H7 (cell line): ENCODE measurements at places on chromosomes 2 and 18.
A peak's percentile ranks its signal among the peaks of the same experiment; 100 is the strongest.

GRCh38 chr2:151525821-151526373 is 116.2 kb downstream of the RIF1 start:
- no peak for DNase-seq

- no peak for DNase-seq
Observed at GRCh38 chr2:70473101-70473722, 80.4 kb downstream of the TGFA start.

GRCh38 chr2:37324786-37325624 is at the start of gene PRKD3:
Gene PRKD3 (minus strand): TSS chr2:37324833. CDS start chr2:37316524, 8,309 bp downstream.
- peak; percentile 94 for DNase-seq

DNA sequence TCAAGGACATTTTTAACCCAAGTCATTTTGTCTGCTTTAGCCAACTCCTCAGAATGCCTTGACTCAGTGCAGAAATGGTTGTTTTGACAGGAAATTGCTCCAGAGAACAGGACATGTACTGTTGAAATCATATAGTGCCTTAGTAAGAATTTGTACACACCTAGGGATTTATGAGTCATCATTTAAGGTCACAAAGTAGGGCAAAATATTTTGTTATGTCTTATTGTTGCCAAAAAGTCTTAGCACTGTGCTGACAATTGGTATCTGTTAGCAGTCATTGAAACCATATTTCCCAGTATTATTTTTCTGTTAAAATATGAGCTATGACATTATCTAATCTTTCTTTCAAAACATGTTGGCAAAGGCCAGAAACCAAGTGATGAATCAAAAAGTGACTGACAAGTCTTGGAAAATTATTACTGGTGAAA is 104.5 kb downstream of the OSBPL6 start:
- DNase-seq = no peak

- DNase-seq = no peak
Observed at GRCh38 chr18:35334821-35335220, 9.4 kb downstream of the ZNF24 start.

GRCh38 chr2:106686814-106687213 is 199.2 kb downstream of the ST6GAL2 start:
- DNase-seq = no peak

GRCh38 chr2:196213252-196213980 is 42.0 kb upstream of the STK17B start:
- no peak for DNase-seq

- DNase-seq = no peak
Observed at GRCh38 chr2:241003369-241003768, 5.0 kb downstream of the SNED1 start.

DNA sequence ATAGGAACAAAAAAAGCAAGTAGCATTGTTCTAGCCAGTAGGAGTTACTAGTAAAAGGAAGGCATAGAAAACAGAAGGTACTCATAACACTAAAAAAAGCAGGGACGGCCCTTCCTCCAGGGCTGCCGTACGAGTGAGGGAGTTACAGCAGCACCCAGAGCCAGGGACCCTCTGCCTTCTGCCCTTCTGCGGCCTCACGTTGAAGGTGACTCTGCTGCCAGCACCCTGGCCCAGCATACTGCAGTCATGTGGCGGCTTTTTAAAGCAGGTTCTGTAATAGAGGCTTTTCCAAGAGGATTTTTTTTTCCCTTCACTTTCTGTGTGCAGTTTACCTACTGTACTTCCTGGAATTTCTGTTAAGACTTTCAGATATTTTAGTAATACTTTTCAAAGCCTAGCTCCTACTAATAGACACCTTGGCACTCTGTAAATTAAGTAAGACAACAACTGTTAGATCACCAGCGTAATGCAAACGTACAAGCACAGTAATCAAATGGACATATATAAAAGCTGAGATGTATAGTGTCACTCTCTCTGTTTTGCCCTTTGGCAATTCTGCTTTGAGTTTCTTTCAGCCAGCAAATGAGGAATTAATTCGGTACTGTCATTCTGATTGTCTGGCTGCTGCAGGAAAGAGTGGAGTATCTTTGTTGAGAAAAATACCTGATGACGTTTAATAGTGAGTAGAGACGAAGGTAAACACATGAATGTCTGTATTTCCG is 161.5 kb downstream of the PTGR3 start:
- no peak for DNase-seq

- DNase-seq = peak; percentile 21
Observed at GRCh38 chr2:160581448-160581847, 87.8 kb upstream of the RBMS1 start.

- no peak for DNase-seq
Observed at GRCh38 chr2:72757177-72757775, 68.6 kb downstream of the EXOC6B start.

DNA sequence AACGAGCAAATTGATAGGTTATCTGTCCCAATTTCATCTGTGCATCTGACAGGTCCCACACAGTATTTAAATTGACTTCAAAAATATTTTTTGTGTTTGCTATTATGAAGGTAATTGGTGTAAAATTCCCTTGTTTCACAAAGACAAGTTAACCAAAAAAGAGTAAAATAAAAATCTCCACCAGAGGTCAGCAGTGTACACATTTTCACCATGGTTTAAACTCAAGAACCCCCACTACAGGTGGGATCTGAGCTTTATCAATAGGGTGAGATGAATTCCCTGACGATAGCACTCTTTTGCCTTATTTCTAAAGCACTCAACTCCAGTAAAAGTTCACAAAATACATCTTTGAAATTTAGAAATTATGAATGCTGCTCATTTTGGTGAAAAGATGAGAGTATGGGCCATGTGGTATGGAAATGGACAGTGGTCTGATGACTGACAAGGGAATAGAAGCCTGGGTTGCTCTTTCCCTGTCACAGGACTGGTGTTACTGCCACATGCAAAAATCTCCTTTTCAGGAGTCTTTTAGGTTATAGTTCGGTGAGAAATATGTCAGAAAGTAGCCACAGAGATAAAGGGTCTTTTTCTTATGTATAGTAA is 68.0 kb downstream of the SERPINB8 start:
- peak; percentile 71 for DNase-seq

DNA sequence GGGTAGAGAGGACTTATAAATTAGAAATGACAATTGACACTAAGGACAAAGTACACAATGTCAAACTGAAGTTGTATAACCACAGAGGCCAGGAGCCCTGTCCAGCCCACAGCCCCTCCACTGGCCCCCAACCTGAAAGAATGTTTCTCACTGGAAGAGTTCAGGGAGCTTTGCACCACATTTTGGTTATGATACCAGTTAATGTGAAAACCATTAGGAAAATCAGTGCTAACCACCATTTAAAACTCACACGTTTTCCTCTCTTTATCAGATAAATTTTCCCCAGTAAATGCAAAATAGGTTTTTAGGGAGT is 6.2 kb upstream of the IL1RL2 start:
- DNase-seq = no peak

DNA sequence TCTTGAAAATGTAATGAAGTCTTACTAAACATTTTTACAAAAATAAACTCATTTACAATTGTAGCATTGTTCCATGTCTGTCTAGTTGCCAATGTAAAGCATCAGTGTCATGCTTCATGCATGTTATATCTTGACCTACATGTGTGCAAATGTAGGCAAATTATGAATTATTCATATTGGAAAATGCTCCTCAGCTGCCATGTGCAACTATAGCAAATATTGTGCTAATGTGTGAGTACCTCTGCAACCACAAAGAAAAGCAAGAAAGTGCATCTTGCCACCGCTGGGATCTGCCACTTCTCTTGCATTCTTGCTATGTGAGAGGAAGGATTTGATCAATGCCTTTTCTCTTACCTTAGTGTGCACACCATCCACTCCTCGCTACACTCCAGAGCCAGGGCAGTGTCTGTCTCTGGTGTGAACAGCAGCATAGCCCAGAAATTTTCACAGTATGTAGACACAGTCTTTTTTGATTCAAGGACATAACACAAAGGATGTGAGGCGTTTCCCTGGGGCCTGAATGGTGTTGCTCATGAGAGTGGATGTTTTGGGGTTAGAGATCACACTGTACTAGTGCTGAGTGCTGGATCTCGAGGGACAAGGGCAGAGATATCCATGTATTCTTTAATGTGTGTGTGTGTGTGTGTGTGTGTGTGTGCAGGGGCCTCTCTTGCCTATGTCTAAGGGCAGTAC is 47.6 kb upstream of the HAAO start:
- no peak for DNase-seq

DNA sequence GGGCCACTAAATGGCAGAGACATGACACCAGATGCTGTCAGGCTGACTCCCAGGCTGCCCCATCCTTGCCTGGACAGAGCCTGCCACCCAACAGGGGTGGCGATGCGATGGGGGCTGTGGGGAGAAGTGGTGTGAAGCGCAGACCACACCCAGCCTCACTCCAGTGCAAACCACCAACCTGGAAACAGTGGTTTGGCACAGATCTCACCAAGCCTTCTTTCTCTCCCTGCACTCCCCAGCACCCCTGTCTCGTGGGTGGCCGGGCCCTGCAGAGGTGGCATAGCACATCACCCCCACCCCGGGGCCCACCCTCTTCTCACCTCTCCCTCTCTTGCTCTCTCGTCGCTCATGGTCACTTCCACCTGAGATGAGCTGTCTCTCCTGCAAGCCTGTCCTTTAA is 32.6 kb downstream of the CIB4 start:
- no peak for DNase-seq

- no peak for DNase-seq
Observed at GRCh38 chr2:8193146-8193545, 488.7 kb upstream of the ID2 start.

DNA sequence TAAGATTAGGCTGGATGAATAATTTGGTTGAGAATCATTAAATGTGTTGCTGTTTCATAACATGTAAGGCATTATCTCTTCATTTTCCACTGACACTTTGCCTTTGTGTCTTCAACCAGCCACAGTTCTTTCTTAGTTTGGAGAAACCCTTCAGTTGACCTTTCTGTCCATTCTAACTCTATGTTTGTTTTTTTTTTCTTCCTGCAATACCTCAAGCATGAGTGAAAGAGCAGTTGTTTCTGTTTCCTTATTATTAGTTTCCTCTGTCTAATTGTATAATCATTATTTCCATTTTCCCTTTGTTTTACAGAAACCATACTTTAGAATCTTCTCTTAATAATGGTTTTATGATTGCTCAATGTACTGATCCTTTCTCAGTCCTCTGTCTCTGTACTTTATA is 25.6 kb downstream of the HADHB start:
- no peak for DNase-seq

GRCh38 chr2:71849111-71849510 is 298.6 kb downstream of the CYP26B1 start:
- no peak for DNase-seq

DNA sequence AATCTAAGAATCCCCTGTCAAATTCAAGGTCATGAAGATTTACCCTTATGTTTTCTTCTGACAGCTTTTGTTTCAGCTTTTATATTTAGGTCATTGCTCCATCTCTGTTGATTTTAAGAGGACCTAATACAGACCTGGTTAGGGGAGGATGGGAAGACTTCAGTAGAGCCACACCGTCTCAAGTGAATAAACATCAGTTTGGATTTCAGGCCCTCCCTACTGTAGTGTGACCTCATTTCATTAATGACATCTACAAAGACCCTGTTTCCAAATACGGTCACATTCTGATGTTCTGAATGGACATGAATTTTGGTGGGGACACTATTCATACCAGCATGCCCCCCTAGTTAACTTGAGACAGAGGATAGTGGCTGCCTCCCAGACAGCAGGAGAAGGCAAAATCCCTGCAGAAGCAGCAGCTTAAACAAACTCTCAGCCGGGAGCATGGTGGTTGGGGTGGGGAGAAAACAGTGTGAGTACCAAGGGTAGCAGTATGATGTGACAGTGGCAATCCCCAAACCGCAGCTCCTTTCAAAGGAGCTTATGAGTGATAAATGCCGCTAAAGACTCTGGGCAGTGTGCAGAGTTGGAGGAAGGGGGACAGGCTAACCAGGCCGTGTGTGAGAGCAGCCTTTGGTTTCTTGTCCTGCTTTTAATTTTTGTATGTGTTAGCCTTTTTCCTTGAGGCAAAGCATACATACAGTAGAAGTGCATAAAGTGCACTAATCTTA is 65.9 kb upstream of the TNP1 start:
- DNase-seq = no peak

- DNase-seq = no peak
Observed at GRCh38 chr18:67525328-67526099, 9.0 kb upstream of the DSEL start.

DNA sequence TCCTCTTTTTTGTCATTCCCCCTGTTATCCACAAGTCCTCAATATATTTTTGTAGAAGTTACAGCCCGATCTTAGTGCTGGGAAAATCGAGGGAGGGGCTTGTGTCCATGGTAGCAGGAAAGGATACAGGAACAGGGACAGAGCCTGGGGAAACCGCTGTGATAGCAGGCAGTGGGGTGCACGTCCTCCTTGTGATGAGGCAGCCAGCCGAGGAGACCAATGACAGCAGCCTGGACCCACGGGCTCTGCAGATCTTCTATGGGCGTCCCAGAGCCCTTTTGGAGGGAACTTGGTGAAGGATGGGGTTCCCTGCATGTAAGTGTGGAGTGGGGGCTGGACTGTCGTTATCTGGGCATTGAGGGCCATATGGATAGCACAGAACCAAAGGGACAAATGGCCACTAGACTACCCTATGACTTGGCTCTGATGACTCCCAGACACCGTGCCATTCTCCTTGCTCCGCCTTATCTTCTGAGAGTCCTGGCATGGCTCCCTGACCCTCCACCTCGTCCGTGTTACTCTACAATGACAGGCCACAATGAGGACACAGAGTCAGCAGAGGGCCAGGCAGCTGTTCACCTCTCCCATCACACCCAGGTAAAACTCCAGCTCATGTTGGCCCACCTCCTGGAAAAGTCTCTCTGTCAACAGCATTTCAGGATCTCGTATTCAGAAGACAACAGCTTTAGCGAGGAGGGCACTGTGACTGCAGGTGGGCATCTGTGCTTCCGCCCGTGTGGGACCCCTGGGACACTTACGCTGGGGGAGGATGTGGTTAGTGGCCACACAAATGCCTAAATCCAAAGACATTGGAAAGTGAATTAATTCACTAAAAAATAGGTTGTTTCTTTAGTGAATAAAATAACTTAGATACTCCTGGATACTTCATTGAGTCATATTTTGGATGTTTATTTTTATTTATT is 100.1 kb downstream of the VAPA start:
- no peak for DNase-seq

- no peak for DNase-seq
Observed at GRCh38 chr2:167192833-167193232, 304.6 kb downstream of the XIRP2 start.

- DNase-seq = no peak
Observed at GRCh38 chr2:154720651-154721050, 22.2 kb downstream of the KCNJ3 start.

DNA sequence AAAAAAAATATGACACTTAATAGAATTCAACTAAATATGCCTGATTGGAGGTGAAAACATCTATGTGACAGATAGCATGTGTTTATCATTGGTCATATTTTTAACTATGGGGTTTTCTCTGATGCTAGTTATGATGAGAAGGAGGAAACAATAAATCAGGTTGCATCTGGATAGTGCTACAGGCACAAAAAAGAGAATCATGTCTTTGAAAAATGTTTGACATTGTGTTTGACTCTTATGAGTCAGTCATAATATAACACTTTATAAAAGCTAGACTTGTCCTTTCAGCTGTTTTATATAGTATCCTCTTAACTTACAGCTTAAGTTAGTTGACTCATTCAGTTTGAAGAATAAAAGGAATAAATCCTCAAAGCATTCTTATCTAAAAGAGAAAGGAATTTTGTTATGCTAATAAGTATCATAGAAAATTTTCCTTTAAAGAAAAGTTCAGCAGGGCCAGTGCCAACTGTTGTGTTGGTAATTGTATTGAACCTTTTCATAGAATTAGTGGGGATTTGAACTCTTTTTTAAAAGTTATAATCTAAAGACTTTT is 78.4 kb upstream of the UBXN4 start:
- no peak for DNase-seq

- no peak for DNase-seq
Observed at GRCh38 chr2:33488715-33489540, 12.5 kb downstream of the RASGRP3 start.

- no peak for DNase-seq
Observed at GRCh38 chr18:35337286-35337685, 6.9 kb downstream of the ZNF24 start.
